Cardiac muscle cell (in vitro differentiated cells and primary cell): ENCODE measurements at places on chromosomes 1 and 21. TPM values are rescaled to one million over a fixed set of nuclear protein-coding genes. Genes with fewer than 3 reads are reported as not detected.

DNA sequence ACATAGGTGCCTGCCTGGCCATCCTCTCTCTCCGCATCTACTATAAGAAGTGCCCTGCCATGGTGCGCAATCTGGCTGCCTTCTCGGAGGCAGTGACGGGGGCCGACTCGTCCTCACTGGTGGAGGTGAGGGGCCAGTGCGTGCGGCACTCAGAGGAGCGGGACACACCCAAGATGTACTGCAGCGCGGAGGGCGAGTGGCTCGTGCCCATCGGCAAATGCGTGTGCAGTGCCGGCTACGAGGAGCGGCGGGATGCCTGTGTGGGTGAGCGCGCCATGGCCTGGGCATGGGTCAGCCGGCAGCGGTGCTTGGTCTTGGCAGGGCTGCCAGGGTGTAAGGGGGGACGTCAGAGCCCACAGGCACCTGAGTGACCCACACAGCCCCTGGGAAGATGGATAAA lies 13.3 kb downstream of the EPHA8 start:
- no peaks in the 10 kb centered on the region for H3K27me3 ChIP-seq
- no peak overlapping the region for H3K4me3 ChIP-seq

Gene ARHGEF16
- 7.2 and 11.8 TPM in 2 replicates for total RNA-seq

- H3K4me3 ChIP-seq = no peak overlapping the region
- no peaks in the 10 kb centered on the region for H3K27me3 ChIP-seq
- no peaks in the 10 kb centered on the region for H3K36me3 ChIP-seq
- no peak for DNase-seq
- no peak overlapping the region for H3K27ac ChIP-seq
- no peaks in the 10 kb centered on the region for H3K4me1 ChIP-seq
These were observed 502.9 kb upstream of the ZRANB2 start for GRCh38 chr1:71583756-71584155.

DNA sequence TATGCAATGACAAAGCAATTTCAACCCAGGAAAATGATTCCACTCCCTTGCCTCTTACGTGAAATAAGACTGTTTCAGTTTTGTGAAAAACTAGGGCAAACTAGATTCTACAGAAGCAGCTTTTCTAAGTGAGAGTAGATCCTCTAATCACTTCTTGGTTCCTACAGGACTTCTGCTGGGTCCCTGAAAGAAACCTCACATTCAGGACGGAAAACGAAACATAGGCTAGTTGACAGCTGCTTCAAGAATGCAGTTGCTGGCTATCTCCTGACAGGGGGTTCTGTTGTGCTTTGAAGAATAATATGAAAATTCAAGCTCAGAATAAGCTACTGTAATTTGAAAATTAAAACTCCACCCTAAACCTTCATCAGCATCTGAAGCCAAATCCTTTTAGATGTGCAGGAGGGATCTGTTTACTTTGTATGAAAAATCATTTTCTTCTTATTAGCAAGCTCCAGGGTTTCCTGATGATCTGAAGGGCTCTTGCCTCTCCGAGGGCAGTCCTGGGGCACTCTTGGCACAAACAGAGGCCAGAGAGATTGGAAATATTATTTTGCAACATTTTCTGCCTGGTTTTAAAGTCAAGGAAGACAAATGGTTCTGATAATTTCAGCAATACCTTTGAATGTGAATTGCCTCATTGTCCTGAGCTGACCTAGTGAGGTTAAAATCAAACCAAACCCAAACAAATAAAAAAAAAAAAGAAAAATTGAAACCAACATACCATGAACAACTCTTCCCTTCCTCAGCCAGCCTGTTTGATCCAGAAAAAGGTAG lies 55.0 kb downstream of the NTMT2 start:
- DNase-seq = peak; percentile 46
- H3K27ac ChIP-seq = no peak overlapping the region
- peaks cover 6% of the 10 kb centered on the region for H3K4me1 ChIP-seq
- no peaks in the 10 kb centered on the region for H3K36me3 ChIP-seq
- no peaks in the 10 kb centered on the region for H3K27me3 ChIP-seq
- H3K4me3 ChIP-seq = no peak overlapping the region

DNA sequence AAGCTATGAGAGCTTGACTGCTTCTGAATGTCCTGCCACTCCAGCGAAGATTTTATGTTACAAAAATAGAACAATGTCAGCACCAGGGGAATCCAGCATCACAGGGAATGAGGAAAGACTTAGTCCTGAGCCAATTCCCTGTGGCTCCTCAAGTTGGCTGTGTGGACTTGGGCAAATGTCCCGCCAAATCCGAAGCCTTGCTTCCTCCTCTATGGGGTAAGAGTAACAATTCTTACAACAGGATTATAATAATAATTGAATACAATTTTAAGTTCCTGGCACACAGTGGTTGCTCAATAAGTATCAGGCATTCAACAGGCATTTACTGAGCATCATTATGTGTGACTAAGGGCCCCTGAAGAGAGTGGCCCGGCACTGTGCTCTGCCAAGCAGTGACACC lies 44.4 kb downstream of the STPG1 start:
- no peak overlapping the region for H3K27ac ChIP-seq
- DNase-seq = no peak
- H3K4me1 ChIP-seq = peaks cover 11% of the 10 kb centered on the region
- H3K36me3 ChIP-seq = no peaks in the 10 kb centered on the region

DNA sequence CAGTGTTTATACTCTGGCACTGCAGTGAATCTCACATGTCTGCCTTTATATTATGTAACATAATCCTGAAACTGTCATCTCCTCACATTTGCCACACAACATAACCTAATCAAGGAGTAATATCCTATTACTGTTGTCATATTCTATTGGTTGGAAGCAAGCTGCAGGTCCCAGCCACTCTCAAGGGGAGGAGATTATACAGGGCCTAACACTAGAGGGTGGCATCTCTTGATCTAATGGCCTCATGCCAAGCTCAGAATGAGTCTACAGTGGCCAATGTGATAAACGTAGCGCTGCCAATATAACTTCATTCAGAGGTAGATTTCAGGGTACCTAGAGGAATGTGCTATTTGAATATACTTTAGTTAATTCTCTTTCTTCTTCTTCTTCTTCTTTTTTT lies 166.8 kb downstream of the BACH1 start:
- H3K4me3 ChIP-seq = no peak overlapping the region
- H3K27ac ChIP-seq = no peak overlapping the region
- DNase-seq = no peak

- peak overlapping the region; percentile 62 for H3K27ac ChIP-seq
- H3K27me3 ChIP-seq = no peaks in the 10 kb centered on the region
- H3K4me1 ChIP-seq = peaks cover 18% of the 10 kb centered on the region
These were observed 14.7 kb downstream of the CLSTN1 start for GRCh38 chr1:9809100-9809510.

DNA sequence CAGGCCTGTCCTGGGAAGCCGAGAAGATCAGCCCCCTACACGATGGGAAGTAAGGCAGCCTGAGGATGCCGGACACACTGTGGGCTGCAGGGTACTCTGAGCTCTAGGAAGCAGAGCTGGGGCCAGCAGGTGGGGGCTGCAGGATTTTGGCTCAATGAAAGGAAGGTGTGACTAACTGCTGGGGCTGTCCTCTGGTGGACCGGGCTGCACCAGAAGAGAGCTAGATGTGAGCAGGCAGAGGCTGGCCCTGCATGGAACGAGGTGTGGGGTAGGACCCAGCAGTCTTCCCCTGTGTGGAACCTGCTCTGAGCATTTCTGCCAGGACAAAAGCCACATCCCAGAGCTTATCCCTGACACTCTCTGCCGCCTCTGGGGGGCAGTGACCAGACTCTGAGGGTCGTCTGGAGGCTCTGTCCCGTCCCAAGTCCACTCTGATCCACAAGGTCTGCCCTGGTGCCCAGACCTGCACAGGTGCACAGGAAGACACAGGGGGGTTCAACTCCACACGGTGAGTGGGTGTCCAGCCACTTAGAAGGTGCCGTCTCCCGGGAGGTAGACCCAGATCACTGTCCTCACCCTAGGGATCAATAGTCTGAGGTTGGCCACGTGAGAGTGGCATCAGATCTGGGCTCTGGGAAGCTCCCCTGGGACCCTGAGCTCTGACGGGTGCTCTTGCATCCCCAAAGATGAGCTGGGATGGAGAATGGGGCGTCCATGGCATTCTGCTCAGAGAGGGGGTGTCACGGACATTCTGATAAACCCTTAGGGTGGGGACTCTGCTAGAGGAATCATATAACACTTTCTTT lies 187.6 kb upstream of the VAMP3 start:
- H3K27ac ChIP-seq = no peak overlapping the region
- peaks cover 23% of the 10 kb centered on the region for H3K4me1 ChIP-seq
- H3K27me3 ChIP-seq = no peaks in the 10 kb centered on the region
- DNase-seq = no peak

GRCh38 chr21:15676935-15677334 lies 52.8 kb upstream of the USP25 start:
- no peak for DNase-seq
- H3K36me3 ChIP-seq = no peaks in the 10 kb centered on the region
- H3K27ac ChIP-seq = no peak overlapping the region
- H3K4me1 ChIP-seq = no peaks in the 10 kb centered on the region
- H3K27me3 ChIP-seq = no peaks in the 10 kb centered on the region
- no peak overlapping the region for H3K4me3 ChIP-seq

Gene TFF2
- not detected in 2 replicates for total RNA-seq

DNA sequence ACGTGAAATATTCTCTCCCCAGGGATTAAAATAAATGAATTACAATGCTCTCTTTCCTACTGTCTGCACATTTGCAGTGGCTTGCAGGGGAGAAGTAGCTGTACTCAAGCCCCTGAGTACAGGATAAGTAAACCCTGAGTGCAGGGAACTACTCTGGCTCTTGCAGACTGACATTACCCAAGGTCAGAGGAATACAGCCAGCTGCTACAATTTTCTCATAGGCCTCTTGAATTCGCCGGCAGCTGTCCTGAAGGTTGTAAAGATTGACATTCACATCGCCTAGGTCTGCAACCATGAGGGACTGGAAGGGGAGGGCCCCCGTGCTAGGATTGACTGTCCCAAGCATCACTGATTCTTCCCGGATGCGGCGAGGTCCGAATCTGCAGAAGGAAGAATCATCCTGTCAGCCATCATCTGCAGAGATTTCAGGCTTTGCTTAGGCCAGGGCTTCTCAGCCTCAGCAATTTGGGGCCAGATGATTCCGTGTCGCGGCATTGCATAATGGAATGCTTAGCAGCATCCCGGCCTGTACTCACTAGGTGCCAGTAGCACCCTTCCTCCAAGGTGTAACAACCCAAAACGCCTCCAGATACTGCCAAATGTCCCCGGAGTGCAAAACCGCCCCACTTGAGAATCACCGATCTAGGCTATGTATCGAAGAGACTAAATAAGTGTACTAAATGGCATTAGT lies 1.7 kb downstream of the AGMAT start:
- H3K27me3 ChIP-seq = peaks cover 7% of the 10 kb centered on the region
- no peak for DNase-seq
- H3K4me1 ChIP-seq = no peaks in the 10 kb centered on the region
- no peak overlapping the region for H3K4me3 ChIP-seq
- H3K36me3 ChIP-seq = no peaks in the 10 kb centered on the region
- H3K27ac ChIP-seq = no peak overlapping the region

Gene TNFRSF18
- total RNA-seq = not detected in 2 replicates

GRCh38 chr21:46250146-46250725 lies 21.7 kb upstream of the LSS start:
- H3K27me3 ChIP-seq = no peaks in the 10 kb centered on the region
- H3K27ac ChIP-seq = peak overlapping the region; percentile 68
- DNase-seq = no peak

Gene LCE2A
- total RNA-seq = not detected in 2 replicates

DNA sequence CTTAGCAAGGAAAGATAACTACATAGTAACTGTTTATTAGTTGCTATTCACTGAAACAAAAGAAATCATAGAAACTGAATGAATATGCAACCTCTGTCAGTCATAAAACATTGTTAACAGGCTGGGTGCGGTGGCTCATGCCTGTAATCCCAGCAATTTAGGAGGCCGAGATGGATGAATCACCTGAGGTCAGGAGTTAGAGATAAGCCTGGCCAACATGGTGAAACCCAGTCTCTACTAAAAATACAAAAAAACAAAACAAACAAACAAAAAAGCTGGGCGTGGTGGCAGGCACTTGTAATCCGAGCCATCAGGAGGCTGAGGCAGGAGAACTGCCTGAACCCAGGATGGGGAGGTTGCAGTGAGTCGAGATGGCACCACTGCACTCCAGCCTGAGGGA lies 44.1 kb downstream of the CRB1 start:
- H3K27ac ChIP-seq = no peak overlapping the region
- H3K4me3 ChIP-seq = no peak overlapping the region
- no peak for DNase-seq

DNA sequence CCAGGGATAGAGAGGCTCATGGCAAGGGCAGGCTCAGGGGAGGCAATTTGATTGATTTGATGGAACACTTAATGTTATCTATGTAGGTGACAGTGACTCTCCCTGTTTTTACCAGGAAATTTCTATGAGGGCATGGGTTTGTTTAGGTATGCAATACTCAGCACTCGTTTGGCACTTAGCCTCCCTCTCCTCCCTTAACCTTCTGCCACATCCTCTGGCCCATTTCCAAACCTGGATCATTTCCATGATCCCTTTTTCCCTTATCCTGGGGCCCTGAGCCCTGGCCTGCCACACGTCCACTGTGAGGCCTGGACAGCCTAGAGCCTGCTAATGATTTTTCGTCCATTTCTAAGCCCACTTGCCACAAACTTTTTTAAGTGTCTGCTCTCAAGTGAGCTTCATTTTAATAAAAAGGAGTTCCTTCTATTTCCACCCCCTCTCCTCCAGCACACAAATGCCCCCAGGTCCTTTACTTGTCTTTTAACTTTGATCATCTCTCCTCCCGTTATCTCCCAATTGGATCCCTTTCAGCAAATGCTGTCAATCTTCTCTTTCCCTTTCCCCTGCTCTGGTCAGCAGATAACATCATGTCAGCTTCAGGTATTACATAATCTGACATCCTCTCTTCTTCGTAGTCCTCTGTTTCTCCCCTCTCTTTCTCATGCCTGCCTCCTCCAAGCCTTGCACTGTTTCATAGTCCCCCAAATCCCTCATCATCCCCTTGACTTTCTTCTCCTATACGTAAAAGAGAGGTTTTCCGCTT lies 37.8 kb upstream of the GADD45A start:
- no peak overlapping the region for H3K4me3 ChIP-seq
- peak overlapping the region; percentile 76 for H3K27ac ChIP-seq
- H3K27me3 ChIP-seq = no peaks in the 10 kb centered on the region

DNA sequence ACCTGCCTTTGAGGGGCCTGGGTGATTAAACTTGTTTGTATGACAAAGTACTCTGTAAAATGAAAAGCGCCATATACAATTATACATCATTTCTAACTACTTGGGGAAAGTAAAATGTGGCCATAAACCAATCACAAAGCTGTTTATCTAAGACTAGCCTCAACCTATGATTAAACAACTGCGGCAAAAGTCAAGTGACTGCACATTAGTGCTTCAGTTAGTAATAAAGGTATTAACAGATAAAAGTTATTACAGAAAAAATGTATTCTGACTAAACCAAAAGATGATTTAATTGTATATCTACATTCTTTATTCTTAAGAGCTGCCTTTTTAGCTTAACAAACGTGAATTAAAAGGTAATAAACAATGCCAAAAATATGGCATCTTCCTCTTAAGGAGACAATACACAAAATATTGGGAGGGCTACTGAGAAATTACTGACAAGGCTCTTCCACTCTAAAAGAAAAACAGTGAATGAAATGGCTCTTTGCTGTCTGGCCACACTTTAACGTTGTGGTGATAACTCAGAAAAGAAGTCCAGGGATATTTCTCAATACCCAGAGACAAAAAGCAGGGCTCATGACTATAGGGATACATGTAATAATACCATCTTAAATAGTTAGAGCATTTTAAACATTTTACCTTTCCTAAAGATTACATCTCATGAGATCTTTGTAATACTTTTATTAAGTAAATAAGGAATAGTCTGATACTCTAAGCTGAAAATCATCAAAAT lies 8.6 kb downstream of the ARHGAP29 start:
- peak; percentile 69 for DNase-seq
- H3K4me1 ChIP-seq = peaks cover 19% of the 10 kb centered on the region
- H3K27me3 ChIP-seq = no peaks in the 10 kb centered on the region
- H3K27ac ChIP-seq = no peak overlapping the region
- H3K36me3 ChIP-seq = no peaks in the 10 kb centered on the region
- H3K4me3 ChIP-seq = no peak overlapping the region
